ENCODE measurements at places on chromosomes 4 and X. TPM values are rescaled to one million over a fixed set of nuclear protein-coding genes. Genes with fewer than 3 reads are reported as not detected.

DNA sequence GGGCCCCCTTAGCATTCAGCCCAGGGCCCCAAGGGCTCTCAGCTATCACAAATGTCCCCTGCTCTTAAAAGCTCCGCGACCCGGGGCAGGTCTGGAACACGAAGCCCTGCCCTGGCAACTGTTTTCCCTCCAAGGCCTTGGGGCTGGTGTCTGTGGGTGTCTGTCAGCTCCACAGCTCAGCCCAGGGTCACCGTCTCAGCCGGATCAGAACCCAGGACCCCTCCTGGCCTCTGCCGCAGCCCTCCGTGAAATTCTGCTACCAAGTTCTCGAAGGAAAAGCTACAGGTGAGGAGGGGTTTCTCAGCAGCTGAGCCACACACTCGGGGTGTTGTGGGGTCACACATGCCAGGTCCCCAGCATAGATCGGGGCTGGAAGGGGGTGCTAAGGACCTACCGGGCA, 61.2 kb downstream of the ACOX3 start:
- DNase-seq: no peak

SLIT2 gene
- 6.0 TPM for total RNA-seq

ARL9 gene
- not detected for total RNA-seq

XAGE3 gene
- not detected for total RNA-seq

Measured in transverse colon (tissue), 4 donors.